Activated CD4-positive, alpha-beta T cell treated with anti-CD3 and anti-CD28 coated beads, Interleukin-2, amount 50 U/mL, for 4 hours (primary cell): ENCODE measurements at places on chromosomes 12 and 14.

- no peak for DNase-seq
Measured at GRCh38 chr12:26991826-26992225, 22.4 kb downstream of the TM7SF3 start.

DNA sequence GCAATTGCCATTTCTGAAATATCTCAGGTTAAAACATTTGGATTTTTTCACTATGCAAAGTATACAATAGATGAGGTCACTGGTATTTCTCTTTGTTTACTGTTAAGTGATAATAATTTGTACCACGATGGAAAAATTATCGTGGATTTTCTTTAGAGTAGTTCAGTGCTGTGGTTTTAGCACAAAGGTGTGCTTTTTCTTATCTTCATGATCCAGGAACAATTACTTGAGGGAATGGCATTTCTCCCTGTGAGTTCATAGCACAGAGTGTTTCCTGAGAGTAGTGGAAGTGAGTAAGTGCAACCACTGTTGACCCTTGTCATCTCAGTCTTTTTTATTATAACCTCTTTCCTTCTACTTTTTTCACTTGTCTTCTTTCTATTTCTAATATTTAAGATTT is 86.8 kb downstream of the FGD4 start:
- DNase-seq, result no peak

DNA sequence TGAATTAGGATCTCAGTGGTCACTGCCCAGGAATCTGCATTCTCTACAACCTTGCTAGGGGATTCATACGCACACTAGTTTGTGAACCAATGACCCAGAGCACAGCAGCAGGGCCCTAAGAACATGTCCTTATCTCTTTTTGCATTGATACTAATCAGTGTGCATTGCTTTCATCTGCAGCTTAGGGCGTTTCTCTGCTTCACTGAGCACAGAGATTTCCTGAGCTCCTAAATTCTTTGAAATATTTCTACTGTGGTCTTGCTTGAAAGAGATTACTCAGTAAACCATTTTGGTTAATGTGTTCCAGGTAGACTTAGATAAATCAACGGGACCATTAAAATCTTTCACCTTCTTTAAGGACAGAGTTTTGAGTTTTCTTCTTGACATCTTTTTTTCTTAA is 351.3 kb upstream of the KITLG start:
- DNase-seq, result no peak

DNA sequence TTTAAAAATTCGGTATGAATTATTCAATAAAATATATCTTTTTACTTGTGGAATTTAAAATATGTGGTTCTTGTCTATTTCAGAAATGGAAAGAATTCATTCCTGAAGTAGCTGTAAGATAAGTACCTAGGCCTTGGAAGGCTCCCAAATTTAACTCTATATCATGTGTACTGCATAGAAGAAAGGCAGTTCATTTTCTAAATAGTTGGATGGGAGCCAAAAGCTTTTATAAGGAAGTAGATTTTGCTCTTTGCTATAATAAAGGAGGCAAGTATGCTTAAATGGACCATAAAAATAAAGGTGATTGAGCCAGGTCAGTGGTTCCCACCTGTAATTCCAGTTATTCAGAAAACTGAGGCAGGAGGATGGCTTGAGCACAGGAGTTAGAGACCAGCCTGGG is 187.5 kb downstream of the ATXN7L3B start:
- no peak for DNase-seq

GRCh38 chr12:120538281-120539156 is 4.4 kb downstream of the RNF10 start:
- no peak for DNase-seq

- DNase-seq, result no peak
Measured at GRCh38 chr12:108457006-108457733, 57.9 kb upstream of the FICD start.

DNA sequence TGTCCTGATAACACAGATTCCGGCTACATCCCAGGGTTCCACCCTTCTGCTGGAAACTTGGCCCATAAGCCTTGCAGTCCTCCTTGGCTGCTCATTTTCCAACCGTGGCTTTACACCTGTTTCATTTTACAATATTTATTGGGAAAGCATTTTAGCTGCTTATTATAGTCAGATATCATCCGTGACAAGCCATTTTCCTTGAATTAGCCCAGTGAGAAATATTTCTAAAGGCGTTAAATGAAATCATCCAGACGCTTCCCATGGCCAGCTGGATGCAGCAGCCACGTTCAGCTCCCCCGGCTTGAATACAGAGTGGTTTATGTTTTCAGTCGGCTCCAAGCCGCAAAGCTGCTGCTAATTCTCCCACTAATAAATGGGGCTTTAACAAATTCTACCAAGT is 245.0 kb upstream of the PELI2 start:
- DNase-seq, result no peak

- DNase-seq, result no peak
Measured at GRCh38 chr12:43742106-43742505, 16.5 kb downstream of the PUS7L start.

DNA sequence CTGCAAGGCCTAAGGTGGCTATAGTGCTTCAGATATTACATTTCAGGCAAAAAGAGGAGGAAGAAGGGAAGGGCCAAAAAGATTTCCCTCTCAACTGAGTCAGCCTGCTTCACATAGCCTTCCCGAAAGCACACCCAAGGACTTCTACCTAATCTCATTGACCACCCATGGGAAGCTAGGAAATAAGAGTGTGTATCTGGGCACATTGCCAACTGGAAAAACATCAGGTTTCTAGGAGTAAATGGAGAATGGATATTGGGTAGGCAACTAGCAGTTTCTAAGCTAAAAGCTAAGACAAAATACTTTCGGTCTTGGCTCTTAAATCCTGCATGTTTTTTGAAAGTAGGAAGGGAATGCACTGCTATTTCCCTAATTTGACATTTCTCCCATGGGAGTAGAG is 221.7 kb upstream of the GRIP1 start:
- DNase-seq, result no peak

DNA sequence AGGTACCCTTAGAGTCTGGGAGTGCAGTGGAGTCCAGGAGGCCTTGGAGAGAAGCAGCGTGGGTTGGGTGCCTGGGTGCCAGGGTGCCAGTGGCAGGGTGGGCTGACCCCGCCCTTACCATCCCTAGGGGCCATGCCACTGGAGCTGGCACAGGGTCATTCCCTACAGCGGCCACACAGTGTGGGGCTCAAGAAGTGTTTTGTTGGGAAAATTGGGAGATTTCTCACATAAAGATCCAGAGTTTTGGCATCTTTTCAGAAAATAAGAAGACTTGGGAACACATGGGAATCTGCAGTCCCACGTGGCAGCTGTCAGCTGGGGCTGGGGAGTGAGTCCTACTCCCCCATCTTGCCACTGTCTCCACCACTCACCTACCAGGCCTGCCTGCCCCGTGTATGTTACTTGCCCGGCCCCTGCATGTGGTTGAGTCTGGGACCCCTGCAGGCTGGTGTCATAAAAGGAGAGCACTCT is 4.2 kb downstream of the VASH1 start:
- DNase-seq, result no peak

- DNase-seq, result no peak
Measured at GRCh38 chr14:100695423-100695738, 31.3 kb upstream of the DLK1 start.

DNA sequence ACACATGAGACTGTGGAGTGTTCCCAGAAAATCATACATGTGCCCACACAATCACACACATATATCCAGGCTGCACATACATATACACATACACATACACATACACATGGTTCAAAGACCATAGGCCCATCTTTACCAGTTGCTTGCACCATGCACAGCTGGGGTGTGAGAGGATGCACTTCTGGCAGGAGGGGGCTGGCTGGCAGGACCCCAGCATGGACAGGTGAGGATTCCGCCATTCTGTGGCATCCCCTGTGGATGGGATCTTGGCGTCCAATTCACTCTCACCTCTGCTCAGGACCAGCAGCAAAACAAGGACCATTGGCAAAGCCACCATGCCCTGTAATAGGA is 7.0 kb downstream of the ITGB7 start:
- DNase-seq, result no peak

DNA sequence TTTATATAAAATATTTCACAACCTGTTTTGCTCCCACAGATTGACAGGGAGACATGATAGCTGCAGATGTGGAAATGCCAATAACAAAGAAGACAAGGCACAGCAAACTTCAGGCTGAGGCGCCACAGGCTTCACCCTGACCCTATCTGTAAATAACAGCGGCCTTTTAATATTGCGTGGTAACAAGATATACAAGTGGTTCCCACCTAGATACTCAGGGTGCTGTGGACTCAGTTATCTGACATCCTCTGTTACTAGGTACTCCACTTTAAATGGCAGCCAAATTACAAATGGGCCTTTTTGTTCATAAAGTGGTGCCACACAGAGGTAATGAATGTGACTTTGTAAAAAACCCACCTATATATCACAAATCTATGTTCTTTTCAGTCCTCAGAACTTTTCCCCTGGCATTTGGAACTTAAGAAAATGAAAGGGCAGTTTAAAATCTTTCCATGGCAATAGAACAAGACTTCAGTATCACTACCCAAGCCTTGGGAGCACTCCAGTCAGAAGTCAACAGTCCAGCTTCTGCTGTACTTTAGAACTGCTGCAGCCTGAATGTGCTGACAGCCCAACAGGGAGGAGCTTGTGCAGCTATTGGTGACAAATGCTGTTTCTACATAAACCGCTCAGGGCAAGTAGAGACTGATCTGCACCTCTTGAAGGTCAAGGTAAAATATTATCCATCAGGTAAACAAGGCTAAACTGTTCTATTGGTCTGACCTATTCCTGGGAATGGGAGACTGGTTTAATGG is 86.2 kb upstream of the DCD start:
- no peak for DNase-seq

DNA sequence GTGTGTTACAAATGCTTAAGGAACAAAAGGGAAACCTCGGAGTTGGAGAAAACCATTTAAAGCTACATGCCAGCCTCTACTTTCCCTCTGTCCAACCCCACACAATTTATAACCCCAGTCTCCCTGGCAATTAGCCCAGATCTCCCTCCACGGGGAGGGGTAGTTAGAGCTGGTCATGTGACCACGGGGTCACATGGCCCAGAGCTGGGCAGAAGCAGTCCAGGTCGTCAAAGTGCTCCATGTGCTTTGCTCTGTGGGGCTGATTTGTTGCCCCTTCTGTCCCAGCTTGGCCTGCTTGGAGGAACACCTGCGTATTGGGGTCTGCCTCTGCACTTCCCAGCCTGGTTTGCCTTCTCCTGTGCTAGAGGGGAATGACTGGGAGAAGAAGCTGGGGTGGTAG is 219.1 kb downstream of the RBM19 start:
- no peak for DNase-seq

GRCh38 chr12:105960319-105961083 is 178.3 kb downstream of the NUAK1 start:
- DNase-seq, result no peak

DNA sequence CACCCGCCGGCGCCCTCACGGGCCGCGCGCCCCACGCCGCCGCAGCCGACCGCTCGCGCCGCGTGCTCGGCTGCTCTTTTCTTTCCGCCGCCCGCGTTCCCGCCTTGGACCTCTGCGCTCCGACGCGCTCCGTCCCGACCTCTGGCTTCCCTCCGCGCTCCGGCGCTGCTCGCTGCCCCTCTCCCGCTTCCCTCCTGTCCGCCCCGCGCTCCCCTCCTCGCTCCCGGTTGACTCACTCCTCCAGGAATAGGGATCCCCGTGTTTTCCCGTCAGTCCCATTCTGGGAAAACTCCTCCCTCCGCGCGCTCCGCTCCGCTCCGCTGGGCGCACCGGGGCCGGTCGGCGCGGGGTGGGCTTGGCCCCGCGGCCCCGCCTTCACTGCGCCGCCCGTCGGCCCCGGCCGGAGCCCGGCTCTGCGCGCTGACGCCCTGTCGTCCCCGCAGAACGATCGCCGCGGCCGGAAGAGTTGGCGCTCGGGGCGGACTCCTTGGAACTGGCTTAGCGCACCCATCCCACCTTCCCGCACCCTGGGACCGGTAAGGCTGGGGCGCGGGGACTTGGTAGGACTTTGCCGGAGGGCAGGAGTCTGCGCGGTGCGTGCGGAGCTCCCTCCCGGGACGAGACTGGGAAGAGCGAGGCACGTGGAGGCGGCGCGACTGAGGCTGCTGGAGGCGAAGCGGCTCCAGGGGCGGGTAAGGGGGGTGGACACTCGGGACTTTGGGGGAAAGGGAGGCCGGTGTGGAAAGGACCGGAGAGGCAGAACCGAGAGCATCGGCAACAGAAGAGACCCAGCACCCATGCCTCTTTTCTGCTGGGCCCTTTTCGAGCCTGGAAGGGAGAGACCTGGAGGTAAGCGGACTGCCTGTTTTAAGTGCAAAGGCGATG is 550 bp downstream of the TEAD4 start:
- DNase-seq, result no peak

DNA sequence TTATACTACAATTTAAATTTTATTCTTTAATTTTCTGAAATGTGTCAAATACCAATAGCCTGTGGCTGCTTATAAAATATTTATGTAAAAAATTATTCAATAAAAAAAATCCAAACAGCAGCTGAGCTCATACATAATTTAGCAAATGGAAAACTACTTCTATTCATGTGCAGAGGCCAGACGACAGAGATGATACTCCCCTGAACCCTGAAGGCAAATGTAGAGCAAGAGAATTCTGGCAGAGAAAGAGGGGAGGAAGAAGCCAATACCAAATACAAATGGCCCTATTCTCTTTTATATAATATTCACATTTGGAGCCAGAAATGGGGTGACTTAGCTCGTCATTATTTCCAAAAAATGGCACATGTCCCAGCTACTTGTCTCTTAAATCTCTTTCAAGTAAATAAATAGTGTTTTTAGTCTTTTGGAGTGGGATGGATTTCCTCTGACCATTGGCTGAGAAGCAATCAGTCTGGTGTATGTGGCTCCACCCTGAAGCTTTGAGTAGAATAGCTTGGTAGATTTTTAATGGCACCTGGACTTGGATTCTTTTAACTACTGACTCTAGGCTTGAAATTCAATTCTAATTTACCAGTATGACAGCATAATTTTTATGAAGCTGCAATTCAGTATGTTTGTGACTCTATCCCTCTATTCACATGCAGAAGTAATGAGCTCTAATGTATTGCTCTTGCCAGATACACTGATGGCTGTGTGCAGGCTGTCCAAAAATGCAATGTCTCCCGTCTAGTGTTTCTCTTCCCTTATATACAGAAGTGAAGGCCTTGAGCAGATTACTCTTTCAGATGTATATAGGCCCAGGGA is 113.4 kb upstream of the SCAF11 start:
- DNase-seq, result no peak

GRCh38 chr14:102055181-102055901 is 31.5 kb downstream of the HSP90AA1 start:
- DNase-seq, result no peak

DNA sequence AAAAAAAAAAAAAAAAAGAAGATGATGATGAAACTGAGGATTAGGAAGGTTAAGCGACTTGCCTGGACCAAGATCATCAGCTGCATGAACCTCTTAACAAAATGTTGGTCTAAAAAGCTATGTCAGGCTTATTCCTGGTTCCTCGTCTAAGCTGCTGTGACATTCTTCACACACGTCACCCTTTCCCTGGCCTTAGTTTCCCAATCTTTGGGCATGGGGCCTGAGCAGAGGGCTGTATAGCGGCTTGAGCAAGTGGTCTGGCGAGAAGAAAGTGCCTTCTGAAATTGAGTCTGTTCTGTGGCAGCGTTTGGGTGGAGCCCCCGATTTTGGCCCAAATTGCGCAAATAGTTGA is 58.7 kb upstream of the CCND2 start:
- no peak for DNase-seq
